ENCODE measurements at places on chromosomes 3 and 15. TPM values are rescaled to one million over a fixed set of nuclear protein-coding genes. Genes with fewer than 3 reads are reported as not detected.

UCN2 gene
- not detected for total RNA-seq

SEMA7A gene
- 39.0 TPM for total RNA-seq

CCK gene
- total RNA-seq = not detected

SPESP1 gene
- 1.1 TPM for total RNA-seq

VEPH1 gene
- not detected for total RNA-seq

Data from B cell (primary cell).